ENCODE measurements at places on chromosomes 16 and 17. TPM values are rescaled to one million over a fixed set of nuclear protein-coding genes. Genes with fewer than 3 reads are reported as not detected.

GRCh38 chr16:49282690-49283375 is 1.2 kb upstream of the CBLN1 start:
- DNase-seq: no peak

- DNase-seq: no peak
These were observed 3.0 kb downstream of the SSTR5 start for GRCh38 chr16:1075546-1075945.

DNA sequence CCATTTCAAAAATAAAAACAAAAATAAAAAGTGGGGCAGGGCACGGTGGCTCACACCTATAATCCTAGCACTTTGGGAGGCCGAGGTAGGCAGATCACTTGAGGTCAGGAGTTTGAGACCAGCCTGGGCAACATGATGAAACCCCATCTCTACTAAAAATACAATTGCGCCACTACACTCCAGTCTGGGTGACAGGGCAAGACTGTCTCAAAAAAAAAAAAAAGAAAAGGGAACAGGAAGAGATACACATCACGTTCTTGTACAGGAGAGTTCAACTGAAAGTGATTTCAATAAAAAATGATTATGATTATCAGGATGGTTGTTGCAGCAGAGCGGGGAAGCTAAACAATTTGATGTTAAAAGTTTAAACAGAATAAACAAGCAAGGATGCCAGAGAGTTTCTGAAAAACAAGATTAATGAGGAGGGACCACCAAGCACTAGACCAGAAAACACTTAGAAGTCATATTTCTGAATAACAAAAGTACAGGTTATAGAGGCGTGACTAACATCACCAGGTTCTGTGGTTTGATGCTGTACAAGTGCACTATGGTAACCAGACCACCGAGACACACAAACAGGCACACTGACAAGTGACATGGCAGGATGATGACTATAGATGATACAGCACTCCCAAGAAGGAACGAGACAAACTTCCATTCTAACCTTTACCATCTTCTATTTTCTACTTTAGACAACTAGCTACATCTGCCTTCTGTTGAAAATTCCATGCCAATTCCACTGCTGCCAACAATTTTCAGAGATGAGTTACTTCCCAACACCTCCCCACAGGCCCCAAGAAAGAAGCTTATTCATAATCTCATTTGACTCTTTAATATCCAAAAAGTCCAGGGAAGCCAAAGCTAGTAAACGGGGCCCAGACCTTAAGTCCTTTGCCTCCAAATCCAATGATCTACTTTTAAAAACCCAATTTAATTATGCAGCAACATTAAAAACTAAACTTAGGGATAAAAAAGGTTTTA is 11.8 kb downstream of the DNAJA2 start:
- no peak for DNase-seq

- no peak for DNase-seq
These were observed 12.8 kb upstream of the FAM83G start for GRCh38 chr17:19017401-19017800.

- no peak for DNase-seq
These were observed 233.4 kb downstream of the FTO start for GRCh38 chr16:53937161-53937880.

The RAB37 gene
- total RNA-seq: 40.7 TPM

- no peak for DNase-seq
These were observed 9.1 kb upstream of the COL1A1 start for GRCh38 chr17:50210240-50211225.

The KRTAP4-5 gene
- total RNA-seq: not detected

The IRX5 gene
- total RNA-seq: not detected

GRCh38 chr16:11550791-11551498 is 35.8 kb downstream of the LITAF start:
- no peak for DNase-seq

GRCh38 chr17:76527430-76528111 is 9.9 kb downstream of the CYGB start:
- DNase-seq: peak; percentile 55

Data from T-cell (primary cell).